ENCODE measurements at places on chromosomes 4 and X. TPM values are rescaled to one million over a fixed set of nuclear protein-coding genes. Genes with fewer than 3 reads are reported as not detected.

XG gene
- total RNA-seq, result 0.38 TPM

SOWAHD gene
- total RNA-seq, result 0.32 TPM

NPY1R gene
- 2.8 TPM for total RNA-seq

GABRG1 gene
- total RNA-seq, result not detected

TIGD4 gene
- 0.12 TPM for total RNA-seq

CWH43 gene
- total RNA-seq, result not detected

MAGEA4 gene
- not detected for total RNA-seq

FAM47E gene
- total RNA-seq, result 2.2 TPM

IL2 gene
- total RNA-seq, result not detected

FRMD7 gene
- not detected for total RNA-seq

Data from left cardiac atrium (tissue), 4 donors.